Stimulated activated CD4-positive, alpha-beta T cell treated with anti-CD3 and anti-CD28 coated beads, TNF-alpha, amount 100 ng/mL, for 4 hours (primary cell): ENCODE measurements at places on chromosomes 11 and 22.

GRCh38 chr11:69537855-69538640, 56.6 kb downstream of the LINC01488 start:
- DNase-seq = no peak

- no peak for DNase-seq
Observed at GRCh38 chr22:37669586-37669985, 5.8 kb upstream of the LGALS1 start.

DNA sequence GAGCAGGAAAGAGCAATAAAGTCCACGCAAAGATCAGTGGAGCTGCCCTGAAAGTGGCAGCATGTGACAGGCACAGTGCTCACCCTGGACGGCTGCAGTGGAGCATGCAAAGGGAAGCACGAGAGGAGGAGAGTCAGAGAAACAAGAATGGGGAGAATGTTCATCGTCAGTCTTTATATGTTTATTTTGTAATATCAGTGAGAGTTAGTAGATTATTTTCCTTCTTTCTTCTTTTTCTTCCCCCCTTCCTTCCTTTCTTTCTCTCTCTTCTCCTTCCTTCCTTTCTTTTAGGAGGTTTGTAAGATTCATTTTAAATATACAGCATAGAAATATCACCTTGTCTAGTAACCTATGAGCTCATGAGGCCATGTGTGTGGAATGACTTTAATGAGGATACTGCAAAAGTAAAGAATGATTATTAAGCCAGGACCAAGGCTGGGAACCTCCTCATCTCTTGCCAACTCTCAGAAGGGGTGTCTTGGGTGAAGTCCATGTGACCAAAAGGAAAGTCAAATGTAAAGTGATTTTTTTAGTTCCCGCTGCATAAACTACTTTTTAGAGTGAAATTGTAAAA, 321.1 kb downstream of the AASDHPPT start:
- DNase-seq = no peak

DNA sequence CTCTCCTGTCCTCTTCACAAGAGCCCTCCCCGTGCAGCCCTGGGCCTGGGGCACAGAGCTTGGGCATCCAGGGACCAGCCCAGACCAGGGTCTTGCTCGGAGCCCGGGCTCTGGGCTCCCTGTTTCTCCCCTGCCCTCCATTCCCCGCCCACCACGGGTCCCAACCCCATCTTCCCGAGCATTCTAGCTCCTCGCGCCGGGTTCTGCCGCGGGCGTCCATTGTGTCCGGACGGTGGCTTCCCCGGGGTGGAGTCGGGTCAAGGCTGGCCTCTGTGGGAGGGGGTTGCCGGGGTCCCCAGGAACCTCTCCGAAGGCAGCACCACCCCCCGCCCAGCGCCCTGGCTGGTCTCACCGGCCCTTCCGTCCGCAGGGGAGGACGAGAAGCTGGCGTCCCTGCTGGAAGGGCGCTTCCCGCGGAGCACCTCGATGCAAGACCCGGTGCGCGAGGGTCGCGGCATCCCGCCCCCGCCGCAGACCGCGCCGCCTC, 18.1 kb upstream of the ACR start:
- DNase-seq = no peak

DNA sequence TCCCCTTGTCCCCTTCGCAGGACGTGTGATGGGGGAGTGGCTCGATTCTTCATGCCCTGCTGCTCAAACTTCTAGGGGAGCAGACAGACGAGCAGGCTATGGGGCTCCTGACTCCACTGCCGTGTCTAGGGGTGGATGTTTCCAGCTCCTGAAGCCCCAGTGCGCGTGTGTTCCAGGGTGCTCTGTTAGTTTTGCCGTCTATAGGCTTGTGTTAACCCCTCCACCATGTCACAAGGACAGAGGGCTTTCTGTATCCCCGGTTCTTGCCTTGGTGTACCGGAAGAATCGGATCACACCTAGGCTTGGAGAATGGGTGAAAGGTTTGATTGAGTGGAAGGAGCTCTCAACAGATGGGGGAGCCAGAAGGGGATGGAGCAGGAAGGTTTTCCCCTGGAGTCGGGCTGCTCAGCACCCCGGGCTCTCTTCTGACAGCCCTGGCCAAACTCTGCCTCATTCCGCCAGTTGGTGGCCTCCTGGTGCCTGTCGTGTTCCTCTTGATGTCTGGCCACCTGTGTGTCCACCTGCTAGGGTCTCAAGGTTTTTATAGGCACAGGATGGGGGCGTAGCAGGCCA, 810.7 kb downstream of the BRD1 start:
- no peak for DNase-seq

- DNase-seq = no peak
Observed at GRCh38 chr11:19392847-19393518, 152.2 kb upstream of the E2F8 start.

DNA sequence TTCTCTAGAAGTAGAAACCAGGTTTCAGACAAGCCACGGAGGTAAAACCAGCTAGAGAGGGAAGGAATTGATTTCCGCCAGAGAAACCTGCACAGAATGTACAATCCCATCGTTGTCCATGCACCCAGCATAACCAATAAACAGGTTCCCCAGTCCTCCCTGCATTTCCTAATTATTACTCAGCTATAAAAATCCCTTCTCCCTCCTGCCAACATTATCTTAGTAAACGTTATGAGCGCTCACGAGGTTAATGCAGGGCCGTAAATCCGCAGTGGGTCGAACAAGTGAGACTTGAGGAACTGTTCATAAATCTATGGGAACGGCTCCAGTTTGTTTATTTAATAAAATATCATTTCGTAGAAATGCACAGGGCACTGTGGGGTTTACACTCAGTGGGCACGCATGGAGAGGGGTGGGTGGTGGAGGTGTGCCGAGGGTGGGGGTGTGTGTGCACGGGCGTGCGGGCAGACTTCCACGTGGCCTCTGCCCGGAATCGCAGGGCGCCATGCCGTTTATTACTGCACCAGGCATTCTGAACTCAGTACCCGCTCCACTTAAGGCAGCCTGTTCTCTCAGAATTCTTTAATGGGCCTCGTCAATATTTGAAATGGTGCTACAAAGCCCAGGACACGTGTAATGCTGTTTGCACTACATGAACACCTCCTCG, 257.3 kb downstream of the MIAT start:
- DNase-seq = no peak

DNA sequence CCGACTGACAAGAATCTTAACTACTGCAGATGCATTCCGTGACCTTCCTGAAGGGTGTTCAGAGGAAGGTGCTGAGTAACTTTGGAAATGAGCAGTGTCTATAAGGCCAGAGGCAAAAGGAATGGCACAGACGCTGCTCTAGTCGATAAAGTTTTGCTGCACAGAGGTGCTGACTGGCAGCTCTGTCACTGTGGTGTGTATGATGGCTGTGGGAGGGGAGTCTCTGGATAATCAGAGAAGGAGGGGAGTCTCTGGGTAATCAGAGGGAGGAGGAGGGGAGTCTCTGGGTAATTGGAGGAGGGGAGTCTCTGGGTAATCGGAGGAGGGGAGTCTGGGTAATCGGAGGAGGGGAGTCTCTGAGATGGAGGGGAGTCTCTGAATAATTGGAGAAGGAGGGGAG, 18.4 kb downstream of the PTDSS2 start:
- no peak for DNase-seq

DNA sequence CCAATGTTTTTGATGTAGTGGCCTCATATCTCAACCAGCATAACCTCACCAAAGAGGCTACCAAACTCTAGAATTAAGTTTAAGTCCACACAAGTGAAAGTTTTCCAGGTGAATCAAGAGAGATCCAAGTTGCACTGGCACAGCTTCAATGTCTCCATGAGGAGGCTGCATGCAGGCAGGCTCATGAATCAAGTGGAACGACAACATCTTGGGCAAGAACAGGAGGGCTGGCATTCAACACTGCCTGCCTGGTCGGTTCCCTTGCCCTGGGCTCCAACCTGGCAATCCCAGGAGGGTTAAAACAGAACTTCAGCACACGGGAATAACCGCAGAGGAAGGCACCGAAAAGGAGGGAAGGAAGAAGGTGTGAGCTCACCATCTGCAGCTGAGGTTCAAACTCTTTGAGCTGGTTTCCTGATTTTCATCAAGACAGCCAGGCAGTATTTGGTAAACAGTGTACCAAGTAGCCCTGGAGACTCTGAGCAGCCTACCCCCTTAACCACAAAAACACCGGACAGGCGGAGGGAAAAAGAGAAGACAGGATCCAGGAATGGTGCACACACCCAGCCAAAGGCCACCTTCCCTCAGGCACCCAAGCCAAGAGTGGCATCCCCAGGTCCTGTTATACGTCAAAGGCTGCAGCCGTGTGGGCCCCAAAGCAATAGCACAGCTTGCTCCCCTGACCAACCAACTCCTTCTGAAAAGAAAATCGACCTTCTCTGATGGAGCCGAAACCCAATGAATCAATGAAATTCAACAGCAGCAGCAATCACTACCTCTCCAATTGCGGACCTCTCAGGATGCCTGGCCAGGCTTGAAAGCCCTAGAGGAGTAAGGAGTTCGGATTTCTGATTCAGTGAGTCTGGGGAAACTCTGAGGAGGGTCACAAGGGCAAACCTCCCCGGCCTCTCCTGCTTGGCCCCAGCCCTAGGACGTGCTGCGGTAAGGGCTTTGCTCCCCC, 1.3 kb downstream of the PACSIN2 start:
- no peak for DNase-seq

DNA sequence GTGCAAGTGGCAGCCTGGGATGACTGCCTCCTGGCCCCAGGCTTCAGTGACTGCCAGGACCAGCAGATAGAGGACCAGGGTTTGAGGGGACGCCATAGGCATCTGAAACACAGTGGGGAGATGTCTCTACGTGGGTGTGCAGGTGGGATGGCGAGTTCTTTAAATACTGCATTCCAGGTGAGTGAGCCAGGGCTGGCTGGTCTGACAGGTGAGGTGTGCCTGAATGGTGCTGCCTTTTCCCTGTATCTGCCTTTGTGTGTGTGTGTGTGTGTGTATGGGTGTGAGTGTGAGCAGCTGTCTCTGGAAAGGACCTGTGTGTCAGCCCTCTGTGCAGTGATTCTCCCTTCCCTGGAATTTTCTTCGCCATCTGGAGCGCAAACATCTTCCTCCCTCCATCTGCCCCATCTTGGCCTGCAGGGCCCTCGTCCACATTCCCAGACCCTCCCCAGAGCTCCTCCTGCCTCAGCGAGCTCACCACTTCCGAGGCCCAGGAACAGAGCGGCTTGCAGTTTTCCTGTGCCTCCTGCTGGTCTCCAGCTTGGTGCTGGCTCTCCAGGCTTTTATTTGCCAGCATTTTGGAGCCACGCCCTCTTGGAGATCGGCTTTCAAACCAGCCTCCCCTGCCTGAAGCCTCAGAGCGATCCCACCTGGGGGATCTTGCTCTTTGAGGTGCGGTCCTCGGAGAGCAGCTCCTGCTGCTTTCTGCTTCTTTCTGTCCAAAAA, at the start of gene GPHA2:
GPHA2 (minus strand) TSS at position 535 of the 723 bp plus-strand sequence; CDS start at position 102, 433 bp downstream.
- DNase-seq = no peak

GRCh38 chr11:74321487-74322188, 10.2 kb upstream of the P4HA3 start:
- DNase-seq = no peak

GRCh38 chr22:38513063-38513462, 7.0 kb upstream of the DDX17 start:
- no peak for DNase-seq
